ENCODE measurements at places on chromosomes 7 and 10.

DNA sequence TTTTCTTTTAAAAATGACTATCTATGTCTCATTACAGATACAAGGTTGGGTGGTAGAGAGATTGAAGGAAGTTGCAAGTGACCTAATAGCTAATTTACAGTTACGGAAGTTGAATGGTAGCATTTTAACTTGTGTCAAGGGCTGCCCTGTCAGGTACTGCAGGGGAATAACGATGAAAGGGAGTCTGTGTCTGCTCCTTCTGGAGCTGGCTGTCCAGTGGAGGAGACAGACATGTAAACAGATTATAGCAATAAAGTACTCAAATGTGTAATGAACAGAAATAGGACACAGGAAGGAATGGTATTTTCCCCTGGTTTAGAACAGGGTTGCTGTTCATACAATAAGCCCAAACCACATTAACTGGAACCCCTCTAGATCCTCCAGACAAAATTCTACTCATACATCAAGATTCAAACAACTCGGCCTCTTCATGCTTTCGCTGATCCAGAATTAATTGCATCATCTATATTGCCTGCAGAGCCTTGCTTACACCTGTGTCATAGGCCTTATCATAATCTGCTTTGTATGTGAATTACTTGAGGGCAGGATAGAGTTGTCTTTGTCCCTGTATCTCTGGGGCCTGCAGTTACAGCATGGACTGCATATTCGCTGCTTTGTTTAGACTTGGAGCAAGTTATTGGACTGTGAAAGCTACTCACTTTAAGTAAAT, 42.8 kb downstream of the AUTS2 start:
- DNase-seq = no peak

- DNase-seq = peak; percentile 23
Observed at GRCh38 chr7:144835155-144835611, 670 bp downstream of the TPK1 start.

- no peak for DNase-seq
Observed at GRCh38 chr10:69464801-69465401, 13.6 kb downstream of the TSPAN15 start.

- no peak for DNase-seq
Observed at GRCh38 chr10:93712593-93712992, 10.2 kb upstream of the FRA10AC1 start.

DNA sequence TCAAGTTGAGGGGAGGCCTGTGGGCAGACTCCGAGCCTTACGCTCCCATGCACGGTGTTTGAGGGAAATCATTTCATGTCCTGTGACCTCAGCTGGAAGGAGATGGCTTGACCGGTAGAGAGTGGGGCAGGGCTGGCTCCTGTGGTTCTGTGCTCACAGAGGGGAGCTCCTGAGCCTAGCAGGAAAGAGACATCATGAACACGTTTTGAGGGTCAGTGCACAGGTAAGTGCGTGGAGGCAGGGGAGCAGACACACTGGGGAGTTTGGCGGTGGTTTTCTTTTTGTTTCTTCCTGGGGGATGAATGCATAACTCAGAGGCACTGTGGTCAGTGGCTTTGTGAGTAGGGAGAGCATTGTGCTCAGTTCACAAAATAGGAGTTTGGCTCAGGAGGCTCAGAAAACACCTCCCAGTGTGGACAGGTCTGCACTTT, 22.5 kb downstream of the ADCY1 start:
- DNase-seq = no peak

DNA sequence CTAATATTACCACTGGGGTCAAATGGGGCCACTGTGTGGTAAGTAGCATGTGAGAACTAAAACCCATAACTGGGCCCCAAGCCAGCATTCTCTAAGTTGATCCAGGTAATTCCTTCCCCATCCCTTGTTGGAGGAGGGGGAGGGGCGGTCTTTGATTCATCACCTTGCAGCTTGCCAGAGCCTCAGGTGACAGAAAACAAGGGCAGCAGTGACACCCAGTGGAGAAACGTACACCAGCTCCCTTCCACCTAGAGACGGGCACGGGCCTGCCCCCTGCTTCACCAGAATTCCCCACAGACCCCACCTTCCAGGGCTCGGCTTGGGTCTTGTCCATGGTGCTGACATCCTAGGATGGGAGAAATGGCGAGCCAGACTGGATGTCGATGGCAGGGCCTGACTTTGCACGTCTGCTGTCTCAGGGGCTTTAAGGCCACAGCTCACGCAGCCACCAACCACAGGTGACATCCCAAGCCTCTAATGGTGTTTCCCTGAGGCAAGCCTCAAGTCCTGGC, 102.0 kb downstream of the STRA8 start:
- DNase-seq = peak; percentile 65

DNA sequence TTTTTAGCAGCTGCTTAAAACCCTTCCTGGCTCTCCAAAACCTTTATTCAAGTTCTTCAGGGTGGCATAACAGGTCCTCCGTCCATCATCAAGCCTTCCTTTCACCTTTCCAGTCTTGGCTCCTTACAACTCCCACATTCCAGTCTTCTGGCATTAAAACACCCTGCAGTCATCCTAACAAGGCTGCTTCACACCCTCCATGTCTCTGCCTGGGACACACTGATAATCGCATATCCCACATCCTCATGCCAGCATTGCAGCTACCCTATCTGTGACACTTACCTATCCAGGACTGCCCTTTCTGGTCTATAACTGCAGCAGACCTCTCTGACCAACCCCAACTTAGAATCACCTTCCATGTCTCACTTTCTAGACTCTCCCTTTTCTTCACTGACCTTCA, 2.6 kb upstream of the TLL2 start:
- DNase-seq = no peak

GRCh38 chr7:140358412-140359051, 39.8 kb downstream of the SLC37A3 start:
- DNase-seq = no peak

DNA sequence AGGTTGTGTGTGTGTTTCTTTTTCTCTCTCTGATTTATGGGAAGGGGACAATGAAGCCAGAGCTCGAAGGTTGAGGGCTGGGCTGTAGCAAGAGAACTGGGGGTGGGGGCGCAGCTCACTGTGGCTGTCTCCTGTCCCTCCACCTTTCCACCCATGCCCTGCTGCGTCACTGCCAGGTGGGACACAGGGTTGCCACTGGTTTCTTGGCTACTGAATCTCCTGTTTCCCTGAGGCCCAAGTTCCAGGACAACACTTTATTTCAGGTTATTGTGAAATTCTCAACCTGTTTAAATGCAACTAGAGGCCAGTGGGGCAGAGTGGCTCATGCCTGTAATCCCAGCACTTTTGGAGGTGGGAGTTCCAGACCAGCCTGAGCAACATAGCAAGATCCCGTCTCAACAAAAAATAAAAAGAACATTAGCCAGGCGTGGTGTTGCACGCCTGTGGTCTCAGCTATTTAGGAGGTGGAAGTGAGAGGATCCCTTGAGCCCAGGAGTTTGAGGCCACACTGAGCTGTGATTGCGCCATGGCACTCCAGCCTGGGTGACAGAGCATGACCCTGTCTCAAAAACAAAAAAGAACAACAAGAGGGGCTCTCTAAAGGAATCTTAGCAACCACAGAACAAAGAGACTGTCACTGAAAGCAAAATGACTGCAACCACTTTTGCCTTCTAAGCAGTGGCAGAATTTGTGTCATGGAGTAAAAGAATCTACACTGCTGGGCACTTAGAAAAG, 22.6 kb downstream of the TBATA start:
- no peak for DNase-seq

- no peak for DNase-seq
Observed at GRCh38 chr10:102122450-102122849, 2.3 kb upstream of the LDB1 start.

DNA sequence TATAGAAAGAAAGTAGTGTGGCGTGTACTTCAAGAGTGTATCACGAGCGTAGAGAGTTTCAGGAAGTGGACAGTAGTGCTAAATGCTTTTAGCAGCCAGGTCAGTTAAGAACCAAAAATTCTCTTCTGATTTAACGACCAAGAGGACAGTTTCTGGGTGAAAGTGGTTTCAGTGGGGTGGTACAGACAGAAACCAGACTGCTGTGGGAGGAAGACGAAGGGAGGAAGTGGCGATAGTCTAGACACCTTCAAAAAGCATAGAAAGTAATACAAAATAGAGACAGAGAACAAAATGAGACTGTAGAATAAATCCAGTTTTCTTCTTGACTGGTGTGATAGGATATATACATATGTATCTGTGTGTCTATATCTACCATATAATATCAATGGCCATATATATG, 93.5 kb downstream of the MBL2 start:
- DNase-seq = no peak

- DNase-seq = no peak
Observed at GRCh38 chr7:116293139-116293538, 82.8 kb downstream of the TES start.

DNA sequence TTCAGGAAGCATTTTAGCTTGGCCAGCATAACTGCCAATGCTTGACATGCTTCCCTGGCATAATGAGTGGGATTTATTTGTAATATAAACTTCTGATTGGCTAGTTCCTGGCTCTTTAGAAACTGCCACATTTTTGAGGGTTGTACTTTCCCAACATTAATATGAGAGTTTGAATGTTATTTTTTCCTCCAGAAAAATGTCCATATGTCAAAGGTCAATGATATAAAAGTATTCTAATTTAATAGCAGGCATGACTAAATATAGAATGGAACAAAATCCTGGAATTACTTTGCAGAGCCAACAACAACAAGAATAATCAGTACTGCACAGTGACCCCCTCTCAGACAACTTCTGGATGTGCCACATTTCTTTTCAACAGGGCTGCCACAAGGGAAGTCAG, 352.6 kb downstream of the PRPF18 start:
- no peak for DNase-seq

DNA sequence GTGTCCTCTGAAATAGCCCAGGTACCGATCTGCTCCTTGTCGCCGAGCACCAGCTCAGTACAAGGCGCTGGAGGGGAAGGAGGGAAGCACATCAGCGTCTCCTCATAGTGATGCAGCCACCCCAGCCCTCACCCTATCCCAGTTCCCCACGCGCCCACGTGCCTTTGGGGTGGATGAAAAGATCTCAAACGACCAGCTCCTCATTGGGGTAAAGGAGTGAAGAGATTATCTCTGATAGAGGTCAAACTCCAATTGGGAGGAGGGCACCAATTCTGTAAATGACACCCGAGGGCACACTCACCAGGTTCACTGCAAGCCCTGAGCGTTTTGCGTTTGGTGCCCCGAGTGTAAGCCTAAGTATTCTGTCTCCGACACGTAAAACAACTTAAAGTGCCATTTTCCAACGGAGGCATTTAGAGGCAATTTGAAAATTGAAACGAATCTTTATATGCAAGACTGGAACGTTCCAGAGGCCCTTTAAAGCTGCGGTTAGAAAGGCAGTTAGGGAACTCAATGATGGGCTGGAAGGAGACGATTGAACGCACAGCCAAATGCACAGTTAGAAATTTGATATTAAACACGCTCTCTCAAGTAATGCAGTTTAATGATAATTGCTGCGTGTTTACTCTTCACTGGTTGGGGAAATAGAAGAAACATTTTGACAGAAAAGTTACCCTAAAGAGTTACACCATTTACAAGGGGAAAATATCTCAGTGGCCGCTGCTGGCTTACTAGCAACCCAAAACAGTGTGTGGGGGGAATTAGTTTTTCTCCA, 8.9 kb upstream of the EMX2 start:
- no peak for DNase-seq

GRCh38 chr10:67917169-67917568, 32.7 kb downstream of the SIRT1 start:
- DNase-seq = no peak

DNA sequence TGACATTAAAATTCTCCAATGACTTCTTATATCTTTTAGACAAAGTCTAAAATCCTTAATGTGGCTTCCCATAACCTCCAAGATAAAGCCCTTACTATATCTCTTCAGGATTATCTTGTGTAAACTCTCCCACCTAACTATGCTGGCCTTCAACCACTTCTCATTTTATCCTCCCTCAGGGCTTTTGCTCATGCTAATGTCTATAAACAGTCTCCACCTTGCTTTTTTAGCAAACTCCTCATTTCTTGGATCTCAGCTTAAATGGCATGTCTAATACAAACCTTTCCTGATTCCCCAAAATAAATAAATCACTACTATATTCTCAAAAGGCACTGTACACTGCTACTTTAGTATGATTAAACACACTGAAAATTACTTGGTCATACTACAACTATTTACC, 181.2 kb downstream of the LRRN3 start:
- no peak for DNase-seq

- DNase-seq = no peak
Observed at GRCh38 chr7:2607122-2607922, 24.5 kb upstream of the TTYH3 start.

DNA sequence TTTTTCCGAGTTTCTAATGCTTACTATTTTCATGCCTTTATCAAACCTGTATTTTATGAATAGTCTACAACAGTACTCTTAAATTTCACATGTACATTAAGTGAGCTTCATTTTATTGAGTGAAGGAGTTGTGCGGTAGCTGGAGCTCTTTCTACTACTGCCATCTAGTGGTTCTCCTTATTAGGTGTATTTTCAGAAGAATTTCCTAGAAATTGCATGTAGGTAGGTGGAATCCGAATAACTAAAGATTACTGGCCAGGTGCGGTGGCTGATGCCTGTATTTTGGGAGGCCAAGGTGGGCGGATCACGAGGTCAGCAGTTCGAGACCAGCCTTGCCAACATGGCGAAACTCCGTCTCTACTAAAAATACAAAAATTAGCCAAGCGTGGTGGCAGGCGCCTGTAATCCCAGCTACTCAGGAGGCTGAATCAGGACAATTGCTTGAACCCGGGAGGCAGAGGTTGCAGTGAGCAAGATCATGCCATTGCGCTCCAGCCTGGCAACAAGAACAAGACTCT, 38.3 kb downstream of the LRRC72 start:
- peak; percentile 73 for DNase-seq

GRCh38 chr10:50550291-50550839, 73.4 kb downstream of the SGMS1 start:
- no peak for DNase-seq

DNA sequence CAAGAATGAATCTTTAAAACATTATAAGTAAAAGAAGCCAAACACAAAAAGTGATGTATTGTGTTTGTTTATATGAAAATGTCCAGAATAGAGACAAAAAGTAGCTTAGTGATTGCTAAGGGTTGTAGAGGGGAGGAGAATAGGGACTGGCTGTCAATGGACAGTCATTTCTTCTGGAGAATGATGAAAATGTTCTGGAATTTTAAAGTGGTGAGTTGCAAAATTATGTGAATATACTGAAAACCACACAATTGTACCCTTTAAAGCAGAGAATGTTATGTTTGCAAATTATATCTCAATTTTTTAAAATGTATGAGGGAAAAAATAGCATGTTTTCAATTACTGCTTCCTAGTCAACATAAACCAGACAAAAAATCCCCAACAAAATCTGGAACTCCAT, 174.2 kb downstream of the KMT2E start:
- DNase-seq = no peak

- peak; percentile 58 for DNase-seq
Observed at GRCh38 chr7:28573059-28573553, 160.8 kb downstream of the CREB5 start.

DNA sequence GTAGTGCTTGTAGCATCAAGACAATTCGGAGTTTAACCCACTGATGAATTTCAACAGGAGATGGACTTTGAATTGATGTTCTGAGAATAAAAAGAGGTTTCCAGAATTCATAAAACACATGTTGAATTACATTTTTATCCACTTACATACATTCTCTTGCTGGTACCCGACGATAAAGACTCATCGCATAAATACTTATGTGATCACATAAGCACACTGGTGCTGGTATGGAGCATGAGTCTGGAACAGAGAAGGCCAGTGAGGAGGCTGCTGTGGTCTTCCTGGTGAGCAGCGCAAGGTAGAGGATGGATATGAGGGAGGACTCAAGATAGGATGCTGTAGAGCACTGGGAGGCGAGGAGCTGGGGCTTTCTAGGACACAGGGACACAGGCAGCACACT, 109.0 kb downstream of the RNF216 start:
- no peak for DNase-seq

Measured in NCI-H510A treated with DMSO at 0.1 percent for 48 hours (cell line).